CD4-positive, alpha-beta T cell treated with Interleukin-12 subunit alpha and Interleukin-12 subunit beta, for 1 hour (primary cell): ENCODE measurements at places on chromosomes 2 and 18.

- DNase-seq, result peak; percentile 59
Measured at GRCh38 chr2:160210599-160211138, 10.6 kb upstream of the ITGB6 start.

DNA sequence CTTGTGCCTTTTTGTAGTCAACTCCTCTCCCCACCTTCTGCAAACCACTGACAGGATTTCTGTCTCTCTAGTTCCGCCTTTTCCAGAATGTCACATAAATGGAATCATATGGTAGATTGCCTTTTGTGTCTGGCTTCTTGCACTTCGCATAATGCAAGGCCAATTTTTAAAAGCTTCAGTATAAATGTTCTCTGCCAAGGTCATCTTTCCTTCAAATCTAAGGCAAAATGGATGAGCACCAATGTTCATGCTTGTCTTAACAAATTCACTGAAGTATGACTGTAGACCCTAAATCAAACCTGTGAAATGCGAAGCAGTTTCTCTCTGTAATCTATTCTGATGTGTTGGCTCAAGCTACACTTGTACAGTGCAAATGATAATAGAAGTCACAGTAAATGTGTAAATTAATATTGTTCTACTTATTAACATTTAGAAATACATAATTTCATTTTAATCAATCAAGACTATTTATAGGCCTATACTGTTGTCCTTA, 92.8 kb upstream of the GLS start:
- no peak for DNase-seq

GRCh38 chr2:11096591-11096990, 58.7 kb upstream of the SLC66A3 start:
- DNase-seq, result no peak

GRCh38 chr2:905091-905832, 45.4 kb upstream of the SNTG2 start:
- no peak for DNase-seq

GRCh38 chr2:68838641-68839040, 32.6 kb downstream of the BMP10 start:
- DNase-seq, result no peak

DNA sequence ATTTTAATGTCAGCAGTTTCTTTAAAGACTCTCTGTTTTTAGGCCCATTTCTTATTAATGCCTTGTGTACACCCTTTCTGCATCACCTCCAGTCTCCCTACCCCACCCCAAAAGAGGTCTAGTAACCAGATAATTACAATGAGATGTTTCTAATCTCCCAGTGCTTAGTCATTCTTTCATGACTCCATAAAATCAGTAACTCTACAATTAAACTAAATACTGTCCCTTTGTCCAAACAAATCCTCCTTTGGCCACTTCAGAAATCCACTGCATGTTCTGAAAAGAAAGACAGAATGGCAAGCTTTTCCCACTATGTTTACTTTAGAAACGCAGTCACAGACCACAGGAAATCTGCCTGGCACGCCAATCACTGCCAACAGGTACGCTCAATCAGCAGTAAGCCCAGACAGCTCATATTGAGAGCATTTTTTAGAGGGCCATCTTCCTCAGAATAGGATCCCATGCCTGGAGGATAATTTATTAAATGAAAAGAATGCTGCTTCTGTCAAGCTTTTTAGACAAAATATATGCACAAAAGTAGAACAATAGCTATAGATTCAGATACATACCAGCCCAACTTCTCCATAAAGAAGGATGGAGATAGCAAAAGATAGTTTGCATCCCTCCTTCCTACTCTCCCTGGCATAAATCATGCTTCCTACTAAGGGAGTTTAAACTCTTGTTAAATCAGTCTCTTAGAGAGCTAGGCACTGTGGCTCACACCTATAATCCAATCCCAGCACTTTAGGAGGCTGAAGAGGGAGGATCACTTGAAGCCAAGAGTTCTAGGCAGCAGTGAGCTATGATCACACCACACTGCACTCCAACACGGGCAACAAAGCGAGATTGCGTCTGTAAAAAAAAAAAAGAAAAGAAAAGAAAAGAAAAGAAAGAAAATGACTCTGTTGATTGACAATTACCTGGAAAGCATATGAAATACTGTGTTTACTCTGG, 14.6 kb downstream of the CLASP1 start:
- no peak for DNase-seq

DNA sequence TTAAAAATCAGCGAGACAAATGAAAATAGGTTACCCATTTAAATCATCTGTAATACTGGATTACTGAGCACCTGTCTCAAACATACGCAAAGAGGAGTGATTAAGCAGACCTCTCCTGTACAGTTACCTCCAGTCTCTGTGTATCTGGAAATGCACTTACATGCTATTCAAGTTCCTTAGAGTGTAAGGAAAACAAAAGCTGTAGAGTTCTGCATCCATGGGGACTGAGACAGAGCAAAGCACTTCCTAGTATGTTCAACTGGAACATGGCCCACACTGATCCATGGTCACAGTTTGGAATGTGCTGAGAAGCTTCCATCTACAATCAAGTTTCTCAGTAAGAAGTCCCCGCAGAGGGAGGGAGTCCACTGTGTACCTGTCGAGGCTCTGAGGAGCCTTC, 63.9 kb downstream of the PPP4R1 start:
- DNase-seq, result no peak

GRCh38 chr2:71060871-71061270, 7.6 kb upstream of the NAGK start:
- DNase-seq, result no peak

GRCh38 chr2:2806711-2807110, 475.6 kb upstream of the MYT1L start:
- DNase-seq, result no peak

DNA sequence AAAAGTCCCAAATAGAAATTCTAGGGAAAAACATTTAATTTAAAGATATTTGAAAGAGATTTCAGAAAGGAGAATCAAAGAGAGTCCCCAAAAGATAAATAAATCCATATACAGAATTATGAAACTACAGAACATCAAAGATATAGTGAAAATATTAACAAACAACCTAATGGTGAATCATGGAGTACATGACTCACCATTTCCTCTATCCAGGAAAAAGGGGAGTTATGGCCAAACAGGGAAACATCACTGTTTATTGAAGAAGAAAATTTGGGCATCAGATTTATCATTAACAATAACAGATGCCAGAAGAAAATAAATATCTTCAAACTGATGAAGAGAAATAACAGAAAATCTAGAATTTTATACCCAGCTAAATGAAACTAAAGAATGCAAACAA, 448.3 kb downstream of the CDH2 start:
- DNase-seq, result no peak
